HCEC 1CT (cell line): ENCODE measurements at places on chromosomes 1 and 21.
A peak's percentile ranks its signal among the peaks of the same experiment; 100 is the strongest.

DNA sequence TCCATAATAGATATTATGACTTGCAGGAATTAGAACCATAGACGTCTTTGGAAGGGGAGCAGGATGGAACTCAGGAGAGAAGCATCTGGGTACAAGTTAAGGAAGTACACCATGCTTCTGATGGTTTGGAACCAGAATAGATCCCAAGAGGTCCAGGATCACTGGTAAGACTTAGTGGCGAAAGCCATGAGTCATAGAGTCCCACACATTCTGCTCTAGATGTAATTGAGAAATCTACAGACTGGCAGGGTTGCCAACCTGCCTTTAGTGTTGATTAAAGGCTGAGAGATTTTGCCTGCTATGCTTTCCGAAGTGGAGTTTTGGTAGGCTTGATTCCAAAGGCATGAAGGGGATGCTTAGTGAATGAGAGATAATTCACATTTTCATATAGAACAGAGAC, 57.1 kb upstream of the C1orf87 start:
- no peak for DNase-seq

- no peak for DNase-seq
These were observed 56.1 kb downstream of the FOXO6 start for GRCh38 chr1:41417335-41417682.

DNA sequence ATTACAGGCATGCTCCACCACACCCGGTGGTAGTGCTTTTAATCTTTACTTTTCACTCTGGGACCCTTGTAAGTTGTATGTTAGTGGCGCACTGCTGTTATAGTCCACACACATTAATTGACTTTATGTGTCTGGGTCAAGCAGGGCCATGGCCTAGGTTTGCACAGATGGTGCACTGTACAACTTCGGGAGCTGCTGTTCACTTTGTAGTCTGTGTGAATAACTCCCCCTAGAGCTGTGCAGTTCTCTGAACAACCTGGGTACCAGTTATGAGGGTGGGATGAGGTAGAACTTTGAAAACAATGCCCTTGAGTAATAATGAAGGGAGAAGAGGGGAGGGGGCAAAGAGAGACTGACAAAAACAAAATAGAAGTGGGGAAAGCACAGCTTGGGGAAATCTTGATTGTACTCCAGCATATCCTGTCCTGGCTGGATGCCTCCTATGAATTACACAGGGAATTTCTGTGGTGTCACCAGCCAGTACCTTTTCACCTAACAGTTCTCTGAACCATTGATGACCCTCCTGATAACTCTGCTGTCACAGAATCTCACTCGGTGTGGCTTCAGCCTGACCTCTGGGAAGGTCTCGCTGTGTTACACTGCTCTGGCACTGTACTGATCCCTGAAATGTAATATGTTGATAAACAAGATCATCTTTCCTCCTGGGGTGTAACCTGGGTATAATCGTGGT, 2.2 kb downstream of the PTGFRN start:
- no peak for DNase-seq

- peak; percentile 21 for DNase-seq
These were observed 12.6 kb upstream of the FMO2 start for GRCh38 chr1:171172471-171172870.
